Small intestine (tissue), 16 donors: ENCODE measurements at places on chromosomes 7 and 10. TPM values are rescaled to one million over a fixed set of nuclear protein-coding genes. Genes with fewer than 3 reads are reported as not detected.

The ABCA13 gene
- 0.39 TPM for polyA plus RNA-seq

The CYP2C18 gene
- polyA plus RNA-seq, result 78.6 TPM

The EIF4EBP2 gene
- polyA plus RNA-seq, result 60.3 TPM

The CADPS2 gene
- 26.6 TPM for polyA plus RNA-seq

The FOXI2 gene
- 0.19 TPM for polyA plus RNA-seq

The VPS41 gene
- polyA plus RNA-seq, result 12.1 TPM

The SLC39A12 gene
- not detected for polyA plus RNA-seq

The NUDCD3 gene
- polyA plus RNA-seq, result 35.5 TPM

The AS3MT gene
- 18.6 TPM for polyA plus RNA-seq

The C10orf90 gene
- not detected for polyA plus RNA-seq

The RPEL1 gene
- not detected for polyA plus RNA-seq

The SAMD9L gene
- polyA plus RNA-seq, result 5.3 TPM

The HTR7 gene
- not detected for polyA plus RNA-seq

The RBM20 gene
- polyA plus RNA-seq, result 0.52 TPM

The SPDYE2B gene
- polyA plus RNA-seq, result not detected

The CALML3 gene
- 0.27 TPM for polyA plus RNA-seq

The C10orf62 gene
- polyA plus RNA-seq, result 0.41 TPM

The CACNA2D1 gene
- polyA plus RNA-seq, result 1.3 TPM

The LRIT1 gene
- polyA plus RNA-seq, result not detected

The FGFR2 gene
- polyA plus RNA-seq, result 1.4 TPM

The ANKRD30A gene
- not detected for polyA plus RNA-seq

The COG5 gene
- 13.4 TPM for polyA plus RNA-seq

The SLC18A2 gene
- 0.27 TPM for polyA plus RNA-seq

The SLC26A3 gene
- 295 TPM for polyA plus RNA-seq

The UCMA gene
- not detected for polyA plus RNA-seq

The PKD2L1 gene
- 0.27 TPM for polyA plus RNA-seq

The OR2A1 gene
- 0.46 TPM for polyA plus RNA-seq

The MSMB gene
- 46.3 TPM for polyA plus RNA-seq

The DNAJB12 gene
- 17.0 TPM for polyA plus RNA-seq
